Activated effector memory CD4-positive, alpha-beta T cell treated with Interleukin-2 at 50 U/mL for 16 hours (primary cell): ENCODE measurements at places on chromosomes 3 and 15.

- no peak for DNase-seq
These were observed 102.6 kb upstream of the ZPLD1 start for GRCh38 chr3:102332205-102332604.

GRCh38 chr3:118080889-118081288 lies 953.8 kb downstream of the IGSF11 start:
- DNase-seq = no peak

DNA sequence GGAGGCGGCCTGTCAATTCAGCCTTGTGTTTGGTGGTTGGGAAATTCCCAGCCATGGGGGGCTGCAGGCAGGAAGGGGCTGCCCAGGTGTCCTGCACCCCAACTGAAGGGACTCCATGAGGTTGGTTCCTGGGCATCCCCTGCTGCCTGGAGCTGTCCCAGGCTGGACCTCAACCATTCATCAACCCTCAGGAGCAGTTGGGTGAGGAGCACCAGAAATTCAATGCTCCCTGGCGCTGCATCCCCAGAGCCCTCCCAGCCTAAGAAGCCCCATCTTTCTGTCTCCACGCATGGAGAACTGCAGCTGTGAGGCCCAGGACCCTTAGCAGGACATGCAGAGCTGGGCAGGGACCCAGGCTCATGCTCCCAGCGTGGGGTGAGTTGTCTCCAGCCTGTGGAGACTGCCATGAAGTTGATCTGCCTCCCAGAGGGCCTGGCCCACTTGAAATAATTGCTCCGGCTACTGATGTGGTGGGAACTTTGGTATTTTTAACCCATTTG lies 8.0 kb upstream of the SEMA3B start:
- DNase-seq = no peak

- no peak for DNase-seq
These were observed 3.7 kb upstream of the NCKIPSD start for GRCh38 chr3:48689384-48689783.

DNA sequence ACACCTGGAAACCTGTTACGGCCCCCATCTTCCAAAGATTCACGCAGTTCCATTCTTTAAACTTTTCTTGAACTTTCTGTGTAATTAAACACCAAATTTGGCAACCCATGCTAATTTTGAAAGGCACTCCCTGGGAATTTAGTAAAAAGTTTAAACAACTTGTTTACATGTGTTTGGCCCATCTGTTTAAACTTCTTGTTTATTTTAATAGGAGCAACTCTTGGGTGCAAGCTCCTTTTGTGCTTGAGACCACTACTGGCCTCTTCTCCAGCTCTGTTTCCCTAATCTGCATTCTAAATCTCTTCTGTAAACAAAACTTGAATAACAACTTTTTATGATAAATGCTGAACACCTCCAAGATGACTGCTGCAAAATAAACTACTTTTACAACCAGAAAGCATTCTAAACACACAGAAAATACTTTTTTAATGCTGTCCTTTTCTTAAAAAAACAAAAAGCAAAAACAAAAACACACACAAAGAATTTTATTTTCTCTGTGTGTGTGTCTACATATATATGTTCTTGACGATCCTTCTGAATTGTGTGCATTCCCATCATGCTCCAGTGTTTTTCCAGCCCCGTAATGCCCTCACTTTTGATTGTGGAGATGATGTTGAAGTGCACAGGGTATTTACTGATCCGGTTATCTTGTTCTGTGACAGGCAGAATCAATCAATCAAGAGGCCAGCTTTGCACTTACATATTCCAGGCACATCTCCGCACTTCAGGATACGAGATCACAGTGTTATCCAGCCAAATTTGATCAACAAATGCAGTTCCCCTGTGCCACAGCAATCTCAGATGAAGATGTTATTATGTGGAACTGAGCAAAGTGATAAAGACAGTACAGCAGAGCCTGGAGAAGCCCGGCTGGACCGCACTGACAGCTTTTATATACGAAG lies 416.9 kb downstream of the FOXP1 start:
- DNase-seq = no peak

GRCh38 chr3:10783360-10784351 lies 32.4 kb upstream of the SLC6A11 start:
- DNase-seq = no peak

- peak; percentile 11 for DNase-seq
These were observed 2.8 kb upstream of the FAM131A start for GRCh38 chr3:184334470-184335158.

DNA sequence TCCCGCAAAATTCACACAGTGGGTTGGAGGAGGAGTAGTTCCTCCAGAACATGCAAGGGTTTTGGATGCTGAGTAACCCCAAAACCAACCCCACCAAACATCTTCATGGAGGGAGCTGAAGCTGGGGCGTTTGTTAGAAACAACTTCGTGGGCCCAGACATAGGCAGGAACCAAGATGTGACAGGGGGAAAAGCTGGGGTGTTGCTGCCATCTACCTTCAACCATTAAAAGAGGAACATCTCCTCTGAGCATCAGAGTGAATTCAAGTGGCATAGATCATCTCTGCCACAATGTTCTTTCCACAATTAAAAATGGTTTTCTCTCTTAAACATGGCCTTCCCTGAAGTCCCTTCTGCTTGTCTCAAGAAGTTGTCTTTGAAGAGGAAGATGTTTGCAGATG lies 20.5 kb downstream of the SIDT1 start:
- no peak for DNase-seq

- no peak for DNase-seq
These were observed 5.0 kb downstream of the RPUSD3 start for GRCh38 chr3:9838856-9839255.

- DNase-seq = no peak
These were observed 179.9 kb downstream of the CNTN6 start for GRCh38 chr3:1272546-1273265.
